ENCODE measurements at places on chromosomes 5 and 9.

- DNase-seq = no peak
These were observed 66.0 kb upstream of the TAF1L start for GRCh38 chr9:32701321-32702022.

- DNase-seq = no peak
These were observed 481.8 kb upstream of the ARRDC3 start for GRCh38 chr5:91864962-91865361.

GRCh38 chr5:82734347-82734746, 342.8 kb downstream of the TMEM167A start:
- no peak for DNase-seq

- peak; percentile 20 for DNase-seq
These were observed 31.1 kb upstream of the ADAMTSL1 start for GRCh38 chr9:18442629-18443491.

- no peak for DNase-seq
These were observed 50.7 kb downstream of the ICE1 start for GRCh38 chr5:5473226-5473625.

DNA sequence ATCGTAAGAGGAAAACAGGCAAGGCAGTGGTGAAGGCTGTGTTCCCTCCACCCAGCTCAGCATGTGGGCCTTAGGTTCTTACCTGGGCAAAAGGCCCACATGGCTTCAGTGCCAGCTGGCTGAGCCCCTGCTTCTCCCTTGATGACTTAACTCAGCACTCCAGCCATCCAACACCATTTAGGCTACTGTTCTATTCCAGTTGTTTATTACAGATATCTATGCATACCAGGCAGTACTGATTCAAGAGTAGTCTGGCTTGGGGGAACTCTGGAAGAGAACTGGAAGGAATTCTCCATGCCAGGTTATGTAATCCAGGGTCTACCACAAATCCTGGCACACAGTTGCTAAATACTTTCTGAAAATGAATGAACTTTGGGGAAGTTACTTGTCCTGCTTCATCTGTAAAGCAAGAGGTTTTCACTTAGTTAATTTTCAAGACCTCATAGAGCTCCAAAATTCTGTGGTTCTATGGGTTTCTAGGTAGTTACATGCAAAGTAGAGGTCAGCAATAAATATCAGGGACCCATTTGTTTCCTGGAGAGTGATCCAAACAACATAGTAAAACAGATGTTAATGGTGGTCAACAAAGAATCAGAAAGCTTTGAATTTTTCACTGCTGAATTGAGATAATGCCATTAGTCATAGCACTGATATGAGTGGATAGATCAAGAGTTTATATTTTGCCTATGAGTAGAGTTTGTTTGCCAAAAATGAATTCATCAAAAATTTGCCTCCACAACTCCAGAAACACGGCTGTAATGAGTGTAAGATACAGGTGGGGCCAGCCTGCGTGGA, 88.2 kb upstream of the OSMR start:
- DNase-seq = no peak

DNA sequence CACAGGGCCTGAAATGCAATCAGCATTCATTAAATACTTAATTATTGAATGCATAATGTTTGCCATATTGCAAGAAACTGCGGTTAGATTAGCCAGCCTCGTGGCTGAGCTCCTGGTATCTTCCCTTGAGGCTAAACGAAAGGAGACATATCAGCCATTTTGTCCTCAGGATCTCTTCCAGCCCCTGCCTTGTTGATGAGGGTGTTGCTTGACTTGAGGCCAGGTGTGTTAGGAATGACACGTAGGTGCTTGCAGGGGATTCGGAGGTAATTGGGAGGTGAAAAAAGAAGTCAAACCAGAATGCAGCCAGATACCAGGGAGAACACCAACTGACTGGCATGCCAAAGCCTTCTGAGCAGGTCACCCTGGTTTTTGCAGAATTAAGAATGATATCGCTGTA, 12.5 kb downstream of the SH3RF2 start:
- DNase-seq = no peak

DNA sequence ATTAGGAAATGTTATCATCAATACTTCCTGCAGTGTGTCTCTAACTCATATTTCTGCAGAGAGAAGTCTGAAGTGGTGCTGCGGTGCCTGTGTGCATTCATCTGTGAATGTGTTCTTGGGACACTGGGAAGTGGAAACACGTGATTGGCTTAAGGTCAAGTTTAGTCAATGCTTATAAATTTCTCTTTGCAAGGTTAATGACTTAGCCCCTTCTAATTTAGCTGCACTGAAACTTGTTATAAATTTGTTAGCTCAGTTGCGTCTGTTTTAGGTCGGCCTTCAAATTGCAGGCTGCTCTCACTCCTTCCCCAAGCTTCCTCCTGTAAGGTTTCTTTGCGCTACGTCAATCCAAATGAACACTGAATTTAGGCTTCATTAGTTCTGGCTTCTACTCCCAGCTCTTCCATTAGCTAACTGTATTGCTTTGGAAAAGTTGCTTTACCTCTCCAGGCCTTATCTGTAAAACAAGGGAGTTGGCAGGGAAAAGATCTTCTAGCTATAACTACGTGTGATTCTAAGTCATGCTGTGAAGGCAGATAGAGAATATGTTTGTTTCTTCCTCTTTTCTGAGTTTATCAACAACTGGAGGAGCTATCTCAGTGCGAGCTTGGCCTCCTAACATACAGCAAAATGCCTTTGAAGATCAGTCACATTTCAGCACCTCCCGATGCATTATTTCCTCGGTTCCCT, 341.8 kb downstream of the NFIB start:
- DNase-seq = no peak

- no peak for DNase-seq
These were observed 192.3 kb downstream of the PALM2AKAP2 start for GRCh38 chr9:109972026-109972882.

DNA sequence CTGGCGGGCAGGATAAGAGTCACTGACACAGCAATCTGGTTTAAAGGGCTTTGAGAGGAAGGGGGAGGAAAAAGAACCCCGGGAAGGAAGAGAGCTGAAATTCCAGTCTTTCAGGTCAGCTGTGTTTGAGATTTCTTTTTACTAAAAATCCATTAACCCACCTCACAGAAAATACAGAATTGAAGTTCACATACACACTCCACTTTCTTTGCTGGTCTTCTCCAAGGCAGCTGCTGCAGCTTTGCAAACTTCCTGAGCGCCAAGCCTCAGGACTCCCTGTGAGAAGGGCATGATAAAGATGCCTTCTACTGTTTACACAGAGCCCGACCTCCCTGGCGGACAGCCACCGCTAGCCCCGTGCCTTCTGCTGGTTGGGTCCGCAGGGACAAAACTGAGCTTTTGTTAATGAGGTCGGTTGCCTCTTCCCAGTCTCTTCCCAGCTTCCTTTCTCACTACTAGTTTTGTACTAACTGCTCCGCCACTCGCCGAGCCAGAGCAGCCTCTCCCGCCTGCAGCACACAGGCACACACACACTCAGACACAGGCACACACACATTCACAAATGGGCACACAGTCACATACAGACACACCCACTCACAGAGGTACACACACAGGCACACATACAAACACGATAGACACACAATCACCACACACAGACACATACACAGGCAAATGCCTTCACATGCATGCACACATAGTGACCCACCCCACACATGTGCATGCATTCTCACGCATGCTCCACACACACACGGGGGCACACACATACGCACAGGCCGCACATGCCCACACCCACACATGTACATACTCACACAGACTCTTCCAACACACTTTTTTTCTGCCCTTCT, at the start of gene FREM1:
FREM1 (minus strand) TSS at position 468 of the 845 bp plus-strand sequence. CDS start 41,451 bp downstream, outside the sequence.
- DNase-seq = no peak

GRCh38 chr9:128117613-128118471, 9.7 kb downstream of the PTGES2 start:
- DNase-seq = peak; percentile 93

GRCh38 chr5:134138416-134139376, 24.2 kb downstream of the TCF7 start:
- no peak for DNase-seq

- no peak for DNase-seq
These were observed 1096.3 kb upstream of the DMAC1 start for GRCh38 chr9:8895861-8896224.

DNA sequence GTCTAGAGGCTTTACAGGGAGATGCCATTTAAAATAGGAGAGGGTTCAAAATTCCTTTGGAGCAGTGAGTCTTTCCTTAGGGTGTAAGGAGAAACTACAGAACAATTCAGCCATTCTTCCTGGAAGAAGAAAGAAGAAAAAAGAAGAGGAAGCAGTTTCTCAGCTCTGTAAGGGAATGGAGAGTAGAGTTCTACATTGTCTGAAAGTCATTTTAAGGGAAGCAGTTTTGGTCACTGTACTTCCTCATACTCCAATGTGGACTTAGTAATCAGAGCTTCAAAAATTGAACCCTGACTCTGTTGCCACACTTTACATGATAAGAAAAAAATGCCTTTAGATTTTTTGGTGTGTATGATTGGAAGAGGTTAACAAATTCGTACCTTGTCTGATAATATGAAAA, 122.4 kb downstream of the LRRC70 start:
- no peak for DNase-seq

DNA sequence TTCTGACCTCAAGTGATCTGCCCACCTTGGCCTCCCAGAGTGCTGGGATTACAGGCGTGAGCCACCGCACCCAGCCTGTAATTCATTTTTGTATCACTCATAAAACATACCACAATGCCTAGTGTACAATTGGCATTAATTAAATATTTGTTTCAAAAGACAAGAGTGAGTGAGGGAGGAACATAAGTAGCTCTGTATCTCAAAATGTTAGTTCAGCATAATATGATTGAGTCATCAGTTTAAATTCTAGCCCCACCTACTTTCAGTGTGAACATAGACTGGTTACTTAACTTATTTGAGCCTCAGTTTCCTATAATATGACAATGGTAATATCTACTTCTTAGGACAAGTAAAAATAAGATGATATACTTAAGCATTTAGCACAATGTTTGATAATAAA, 26.9 kb downstream of the INVS start:
- DNase-seq = no peak

- no peak for DNase-seq
These were observed 174.7 kb upstream of the PPP1R2B start for GRCh38 chr5:156675395-156675794.

GRCh38 chr5:130762031-130762430, 403.0 kb downstream of the HINT1 start:
- no peak for DNase-seq

GRCh38 chr9:17436854-17437253, 142.0 kb upstream of the SH3GL2 start:
- no peak for DNase-seq

- DNase-seq = no peak
These were observed 76.0 kb downstream of the COL15A1 start for GRCh38 chr9:99019510-99020331.

- no peak for DNase-seq
These were observed 8.1 kb downstream of the TNFAIP8 start for GRCh38 chr5:119363936-119364335.

GRCh38 chr9:111481885-111482636, 2.1 kb downstream of the ECPAS start:
- peak; percentile 4 for DNase-seq

DNA sequence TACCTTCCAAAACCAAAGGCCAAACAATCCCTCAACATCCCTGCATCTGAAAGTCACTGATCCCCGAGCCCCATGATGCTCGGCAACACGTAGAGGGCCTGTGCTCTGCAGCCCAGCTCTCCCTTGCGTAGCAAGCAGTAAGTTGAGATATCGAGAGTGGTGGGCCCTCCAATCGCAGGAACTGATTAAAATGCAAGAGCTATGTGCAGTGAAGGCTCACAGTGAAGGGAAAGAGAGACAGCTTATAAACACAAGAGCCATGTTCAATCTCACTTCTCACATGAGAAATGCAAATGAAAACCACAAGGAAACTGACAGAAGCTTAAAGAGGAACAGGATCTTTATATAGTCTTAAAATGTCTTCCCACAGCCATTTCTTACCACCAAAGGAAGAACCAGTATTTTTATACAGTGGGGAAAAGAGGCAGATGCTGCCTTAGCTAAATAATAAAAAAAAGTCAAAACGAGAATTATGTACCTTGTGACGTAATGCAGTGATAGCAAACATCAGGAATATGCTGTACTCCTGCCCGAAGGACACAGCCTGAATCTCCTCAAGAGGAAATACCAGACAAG, 24.6 kb downstream of the TTF1 start:
- DNase-seq = no peak

DNA sequence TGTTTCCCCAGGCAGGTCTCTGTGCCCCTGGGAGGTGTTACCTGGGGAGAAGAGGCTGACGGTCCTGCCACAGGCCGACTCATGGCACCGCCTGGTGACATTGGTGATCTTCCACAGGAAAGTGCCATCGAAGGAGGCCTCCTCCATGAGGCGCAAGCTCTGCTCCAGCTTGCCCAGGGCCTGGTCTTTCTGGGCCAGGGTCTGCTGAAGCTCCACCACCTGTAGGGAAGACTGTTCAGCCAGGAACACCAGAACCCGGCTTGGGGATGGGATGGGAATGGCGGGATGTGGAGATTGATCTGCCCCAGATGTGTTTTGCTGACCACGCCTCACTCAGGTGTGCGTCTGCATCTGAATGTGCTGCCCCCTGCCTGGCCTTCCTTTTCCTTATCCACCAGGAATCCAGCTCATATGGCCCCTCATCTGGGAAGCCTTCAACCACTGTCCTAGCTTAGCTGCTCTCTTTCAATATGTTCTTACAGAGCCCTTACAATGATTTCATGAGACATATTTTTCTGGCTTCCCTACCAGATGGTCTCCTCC, 15.2 kb downstream of the TRAF1 start:
- no peak for DNase-seq

GRCh38 chr9:19409401-19410194, 789 bp downstream of the ACER2 start:
- no peak for DNase-seq

DNA sequence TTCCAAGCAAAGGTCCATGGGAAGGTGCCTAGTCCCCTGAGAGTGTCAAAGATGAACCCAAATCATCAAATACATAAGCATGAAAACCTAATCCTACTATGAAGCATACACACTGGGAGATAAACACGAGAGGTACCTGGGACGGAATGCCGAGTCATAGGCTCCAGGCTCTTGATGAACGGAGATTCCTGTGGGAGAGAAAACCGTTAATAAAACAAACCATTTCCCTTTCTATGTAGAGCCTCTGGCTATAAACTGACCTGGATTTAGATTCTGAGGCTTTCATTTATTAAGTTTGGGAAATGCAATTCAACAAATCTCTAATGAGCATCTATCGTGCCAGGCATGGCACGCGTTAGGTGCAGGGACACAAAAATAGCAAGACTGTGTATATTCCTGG, 206.4 kb upstream of the IL12B start:
- no peak for DNase-seq
